ENCODE measurements at places on chromosomes 6 and 20.

DNA sequence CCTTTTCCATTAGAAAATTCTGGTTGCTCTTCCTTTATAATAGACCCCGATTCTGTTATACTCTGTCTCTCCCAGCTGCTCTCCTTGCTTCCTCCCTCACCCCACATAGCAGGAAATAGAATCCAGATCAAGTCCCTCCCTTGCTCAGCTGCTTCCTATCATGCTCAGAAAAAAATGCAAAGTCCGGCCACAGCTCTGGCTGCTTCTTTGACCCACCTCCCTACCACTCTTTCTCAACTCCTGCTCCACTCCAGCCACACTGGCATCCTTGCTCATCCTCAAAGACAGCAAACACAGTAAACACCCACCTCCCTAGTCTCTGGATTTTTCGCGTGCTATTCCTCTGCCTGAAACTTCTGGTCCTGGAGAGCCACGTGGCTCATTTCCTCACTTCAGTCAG lies 9.1 kb upstream of the SLC22A16 start:
- no peak for DNase-seq

- no peak for DNase-seq
These were observed 33.5 kb upstream of the MCM9 start for GRCh38 chr6:118968416-118968815.

GRCh38 chr6:144722925-144723324 lies 437.8 kb downstream of the UTRN start:
- no peak for DNase-seq

GRCh38 chr6:162481320-162481719 lies 246.2 kb downstream of the PRKN start:
- DNase-seq: no peak

DNA sequence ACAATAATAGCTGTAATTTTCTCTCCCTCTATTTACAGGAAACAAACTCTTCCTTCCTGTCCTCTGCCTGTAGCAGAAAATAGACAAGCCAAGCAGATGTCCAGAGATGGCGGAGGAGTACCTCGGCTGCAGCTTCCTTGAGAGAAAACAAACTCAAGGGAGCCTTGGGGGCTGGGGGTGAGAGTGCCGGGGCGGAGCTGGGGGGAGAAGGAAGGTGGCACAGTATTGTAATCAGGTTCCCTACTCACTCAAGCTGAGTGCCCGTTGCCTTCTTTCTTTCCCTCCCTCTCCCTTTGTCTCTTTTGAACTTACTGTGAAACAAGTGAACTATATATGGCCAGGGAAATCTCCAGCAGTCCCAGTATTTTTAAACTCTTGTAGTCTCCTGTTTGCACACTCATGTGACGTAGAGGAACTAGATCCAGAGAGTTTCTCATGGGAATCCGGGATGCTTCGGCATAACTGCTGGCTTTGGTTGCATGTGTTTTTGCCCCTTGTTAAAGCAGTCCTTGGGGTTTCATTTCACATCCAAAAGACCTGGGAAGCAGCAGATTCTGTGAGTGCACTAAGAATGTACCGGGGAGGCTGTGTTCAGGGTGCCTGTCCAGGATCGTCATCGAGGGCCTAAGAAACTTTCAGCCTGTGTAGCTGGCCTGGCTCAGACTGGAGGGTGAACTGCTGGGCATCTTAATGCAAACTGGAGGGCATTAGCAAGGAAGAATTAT lies 44.6 kb upstream of the HDDC2 start:
- no peak for DNase-seq

- DNase-seq: no peak
These were observed 83.3 kb upstream of the ID4 start for GRCh38 chr6:19753826-19754225.

DNA sequence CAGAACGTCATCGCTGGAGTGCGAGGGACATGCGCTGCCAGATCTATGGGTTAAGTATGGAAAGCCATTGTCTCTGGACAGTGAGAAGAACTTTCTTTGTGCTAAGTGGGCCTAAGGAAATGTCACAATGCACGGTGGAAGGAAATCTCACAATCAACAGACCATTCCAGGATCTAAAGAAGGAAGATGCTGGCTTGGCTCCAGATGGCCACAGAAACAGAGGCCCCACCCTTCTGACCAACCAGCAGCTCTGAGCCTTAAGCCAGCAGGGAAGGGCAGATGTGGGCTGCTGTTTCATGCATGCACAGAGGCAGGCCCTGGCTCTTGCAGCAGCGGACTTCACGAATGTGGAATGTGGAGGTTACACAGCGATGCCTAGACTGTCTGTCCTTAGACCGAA lies 156.3 kb downstream of the SOBP start:
- DNase-seq: no peak

- DNase-seq: no peak
These were observed 111.5 kb downstream of the LCA5 start for GRCh38 chr6:79425589-79426311.

- no peak for DNase-seq
These were observed 327.0 kb downstream of the BMP2 start for GRCh38 chr20:7094438-7094997.

DNA sequence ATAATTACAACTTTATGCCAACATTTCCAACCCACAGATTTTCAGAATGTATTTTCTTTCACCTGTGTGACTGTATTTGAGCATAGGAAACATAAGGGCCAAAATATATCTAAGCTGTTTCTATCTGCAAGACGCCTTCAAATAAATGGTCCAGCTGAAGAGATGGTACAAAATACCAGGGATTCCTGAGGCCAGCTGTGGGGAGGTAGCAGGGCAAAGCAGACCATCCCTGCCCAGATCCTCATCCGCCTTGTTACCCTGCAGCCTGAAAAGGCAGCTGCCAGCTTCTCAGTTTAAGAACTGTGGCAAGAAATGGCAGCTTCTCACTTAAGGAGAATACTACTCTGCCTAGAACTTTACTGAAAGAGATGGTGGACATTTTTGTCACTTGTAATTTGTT lies 143.3 kb downstream of the KHDC1L start:
- no peak for DNase-seq

GRCh38 chr6:118953391-118953790 lies 18.4 kb upstream of the MCM9 start:
- DNase-seq: no peak

- DNase-seq: no peak
These were observed 160.9 kb downstream of the DTNBP1 start for GRCh38 chr6:15501826-15502445.

- DNase-seq: no peak
These were observed 96.4 kb upstream of the DUSP22 start for GRCh38 chr6:195861-196360.

GRCh38 chr6:33822575-33823395 lies 19.0 kb upstream of the MLN start:
- DNase-seq: no peak

DNA sequence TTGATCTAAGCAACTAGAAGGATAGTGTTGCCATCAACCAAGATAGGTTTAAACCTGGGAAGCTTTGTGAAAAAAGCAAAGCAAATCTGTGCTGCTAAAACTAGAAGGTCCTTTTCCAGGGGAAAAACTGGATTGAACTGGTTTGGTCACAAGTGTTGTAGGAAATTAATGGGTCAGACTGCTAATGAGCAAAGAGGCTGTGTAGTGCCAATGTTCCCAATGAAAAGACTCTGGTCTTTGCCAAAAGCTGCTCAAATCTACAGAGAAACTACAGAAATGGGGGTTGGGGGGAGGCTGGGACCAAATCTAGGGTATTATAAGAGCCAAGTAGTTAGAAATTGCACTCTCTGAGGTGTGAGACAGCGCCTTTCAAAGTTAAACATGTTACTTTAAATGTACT lies 85.0 kb downstream of the PLCG1 start:
- no peak for DNase-seq

DNA sequence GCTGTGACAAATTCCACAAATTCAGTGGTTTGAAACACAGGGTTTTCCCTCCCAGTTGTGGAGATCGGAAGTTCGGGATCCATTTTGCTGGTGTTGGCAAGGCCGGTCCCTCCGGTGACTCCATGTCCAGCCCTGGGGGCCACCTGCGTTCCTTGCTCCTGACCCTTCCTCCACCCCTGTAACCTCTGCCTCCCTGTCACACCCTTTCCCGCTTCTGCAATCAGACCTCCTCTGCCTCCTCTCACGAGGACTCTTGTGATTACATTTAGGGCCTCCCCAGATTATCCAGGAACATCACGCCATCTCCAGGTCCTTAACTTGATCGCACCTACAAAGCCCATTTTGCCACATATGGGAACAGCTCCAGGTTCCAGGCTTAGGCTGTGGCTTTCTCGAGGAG lies 12.5 kb downstream of the RPS6KA2 start:
- DNase-seq: no peak

GRCh38 chr6:7763881-7764280 lies 38.0 kb downstream of the BMP6 start:
- DNase-seq: no peak

GRCh38 chr20:12644461-12644860 lies 364.3 kb upstream of the SPTLC3 start:
- DNase-seq: no peak

- DNase-seq: no peak
These were observed 94.0 kb upstream of the MCHR2 start for GRCh38 chr6:100088009-100088408.
